D721Med (cell line): ENCODE measurements at places on chromosomes 11 and 22.

DNA sequence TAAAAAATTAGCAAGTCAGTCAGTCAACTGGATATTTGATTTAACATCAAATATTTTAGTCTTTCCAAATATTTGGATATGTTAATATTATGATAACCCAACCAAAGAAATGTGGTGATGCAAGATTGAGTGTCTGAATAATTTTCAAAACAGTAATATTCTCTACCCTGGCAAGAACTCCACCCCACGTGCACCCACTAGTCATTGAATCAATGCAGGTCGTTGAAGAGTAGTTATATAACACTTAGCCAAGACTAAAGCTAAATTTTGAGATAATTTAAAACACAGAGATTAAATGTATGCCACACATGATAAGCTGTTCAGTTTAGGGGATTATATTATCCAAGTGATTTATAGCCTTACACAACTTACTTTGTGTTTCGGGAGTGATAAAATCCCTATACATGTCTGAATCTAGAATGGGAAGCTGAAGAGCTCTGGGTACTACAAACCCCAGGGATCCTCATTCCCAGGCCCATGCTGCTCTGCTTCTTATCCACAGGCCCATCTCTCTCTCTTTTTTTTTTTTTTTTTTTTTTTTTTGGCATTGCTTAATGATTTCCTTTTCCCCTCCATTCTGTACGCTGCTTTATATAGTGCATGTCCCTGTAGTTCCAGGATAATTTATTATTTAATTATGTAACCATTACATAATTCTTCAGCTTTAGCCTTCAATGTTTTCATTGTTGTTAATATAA is 392.9 kb downstream of the NTM start:
- no peak for DNase-seq

- DNase-seq = no peak
Measured at GRCh38 chr11:87359401-87359800, 321.7 kb downstream of the TMEM135 start.

DNA sequence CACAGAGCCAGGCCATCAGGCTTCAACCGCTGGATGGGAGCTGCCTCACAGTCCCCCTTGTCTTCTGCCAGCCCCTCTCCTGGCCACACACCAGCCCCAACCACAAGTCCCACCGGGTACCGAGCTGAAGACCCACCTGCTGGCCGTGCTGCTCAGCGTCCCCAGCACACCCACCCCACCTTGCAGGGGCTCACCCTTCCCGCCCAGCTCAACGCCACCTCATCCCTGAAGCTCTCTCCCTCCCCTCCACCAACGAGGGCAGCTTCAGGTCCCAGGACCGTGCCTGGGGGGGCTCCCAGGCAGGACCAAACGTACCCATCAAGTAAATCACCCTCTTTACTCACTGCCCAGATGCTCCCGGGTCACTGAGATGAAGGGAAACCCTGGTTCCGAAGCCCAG is 141.0 kb downstream of the CRYBB2 start:
- no peak for DNase-seq

DNA sequence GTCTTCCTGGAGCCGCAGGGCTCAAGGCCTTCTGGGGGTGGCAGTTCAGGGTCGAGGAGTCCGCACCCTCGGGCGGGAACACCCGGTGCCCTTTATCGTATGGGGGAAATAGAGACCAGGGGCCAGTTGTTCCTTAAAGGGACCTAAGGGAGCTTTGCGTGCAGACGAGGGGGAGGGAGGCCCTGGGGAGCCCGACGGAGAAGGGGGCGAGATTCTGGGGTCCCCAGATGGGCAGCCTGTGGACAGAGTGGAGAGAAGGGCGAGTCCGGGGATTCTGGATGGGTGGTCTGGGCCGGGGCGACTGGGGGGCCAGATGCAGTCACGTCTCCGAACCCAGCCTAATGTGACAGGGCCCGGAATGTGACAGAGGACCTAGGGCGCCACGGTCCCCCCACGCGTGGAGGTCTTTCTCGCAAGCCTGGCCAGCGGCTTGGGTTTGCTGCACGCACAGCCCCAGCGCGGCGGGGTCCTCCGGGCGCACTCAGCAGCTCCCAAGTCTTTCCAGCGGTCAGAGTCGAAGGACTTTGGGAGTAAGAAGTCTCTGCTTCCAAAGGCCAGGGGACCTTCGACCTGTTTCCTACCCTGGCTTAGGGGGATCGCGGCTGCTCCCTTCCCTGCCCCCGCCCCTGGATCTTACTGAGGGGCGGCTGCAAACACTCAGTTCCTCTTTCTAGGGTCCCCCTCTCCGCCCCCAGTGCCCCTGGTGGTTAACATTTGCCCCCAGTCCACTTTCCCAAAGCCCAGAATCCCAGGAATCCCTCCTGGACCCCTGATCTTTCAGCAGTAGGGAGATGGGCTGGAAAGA is 547 bp downstream of the TUBA8 start:
- DNase-seq = no peak

DNA sequence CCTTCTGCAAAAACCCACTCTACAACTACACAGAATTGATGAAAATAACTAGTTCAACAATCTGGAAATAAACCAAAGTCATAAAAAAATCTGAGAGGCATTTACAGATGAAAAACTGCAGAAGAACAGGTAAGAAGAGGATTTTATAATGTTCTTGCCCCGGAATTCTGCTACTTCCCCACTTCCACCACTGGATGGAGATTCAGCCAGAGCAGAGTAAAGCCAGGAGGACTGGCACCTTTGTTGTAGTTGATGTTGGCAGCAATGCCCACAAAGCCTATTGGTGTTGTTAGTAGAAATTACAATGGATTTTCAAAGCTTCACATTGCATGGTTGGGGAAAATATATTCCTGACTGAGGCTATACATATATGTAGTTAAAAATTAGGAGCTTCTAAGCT is 640.2 kb downstream of the LRRC4C start:
- DNase-seq = no peak

GRCh38 chr11:9936754-9937153 is 272.9 kb downstream of the SWAP70 start:
- DNase-seq = no peak

- DNase-seq = no peak
Measured at GRCh38 chr11:36558571-36559413, 9.0 kb upstream of the RAG1 start.

GRCh38 chr11:118988280-118988679 is 9.7 kb upstream of the CENATAC start:
- no peak for DNase-seq

GRCh38 chr22:24843048-24843447 is 37.0 kb downstream of the SGSM1 start:
- no peak for DNase-seq

DNA sequence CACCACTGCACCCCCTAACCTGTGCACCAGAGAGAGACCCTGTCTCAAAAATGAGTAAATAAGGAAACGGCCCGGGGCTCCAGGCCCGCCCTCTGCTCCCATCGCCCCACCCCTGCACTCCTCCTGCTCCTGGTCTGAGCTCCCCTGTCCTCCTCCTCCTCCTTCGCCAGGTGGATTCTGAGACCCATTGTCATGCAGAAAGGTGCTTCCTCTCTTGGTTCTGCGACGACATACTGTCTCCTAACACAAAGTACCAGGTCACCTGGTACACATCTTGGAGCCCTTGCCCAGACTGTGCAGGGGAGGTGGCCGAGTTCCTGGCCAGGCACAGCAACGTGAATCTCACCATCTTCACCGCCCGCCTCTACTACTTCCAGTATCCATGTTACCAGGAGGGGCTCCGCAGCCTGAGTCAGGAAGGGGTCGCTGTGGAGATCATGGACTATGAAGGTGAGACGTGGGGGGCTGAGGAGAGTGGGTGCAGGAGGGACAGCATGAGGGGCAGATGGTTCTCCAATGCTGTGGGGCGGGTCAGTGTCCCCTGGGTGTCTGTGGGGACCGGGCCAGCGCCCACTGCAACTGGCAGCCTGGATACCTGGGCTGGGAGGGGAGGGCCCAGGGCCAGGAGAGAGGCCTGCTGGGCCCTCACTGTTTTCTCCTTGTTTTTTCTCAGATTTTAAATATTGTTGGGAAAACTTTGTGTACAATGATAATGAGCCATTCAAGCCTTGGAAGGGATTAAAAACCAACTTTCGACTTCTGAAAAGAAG is 3.1 kb upstream of the APOBEC3D start:
- DNase-seq = no peak

GRCh38 chr11:26995701-26996460 is 2.0 kb downstream of the FIBIN start:
- DNase-seq = no peak

GRCh38 chr11:106917973-106918372 is 100.3 kb downstream of the GUCY1A2 start:
- DNase-seq = no peak

- no peak for DNase-seq
Measured at GRCh38 chr11:70493891-70494290, 95.6 kb downstream of the CTTN start.

DNA sequence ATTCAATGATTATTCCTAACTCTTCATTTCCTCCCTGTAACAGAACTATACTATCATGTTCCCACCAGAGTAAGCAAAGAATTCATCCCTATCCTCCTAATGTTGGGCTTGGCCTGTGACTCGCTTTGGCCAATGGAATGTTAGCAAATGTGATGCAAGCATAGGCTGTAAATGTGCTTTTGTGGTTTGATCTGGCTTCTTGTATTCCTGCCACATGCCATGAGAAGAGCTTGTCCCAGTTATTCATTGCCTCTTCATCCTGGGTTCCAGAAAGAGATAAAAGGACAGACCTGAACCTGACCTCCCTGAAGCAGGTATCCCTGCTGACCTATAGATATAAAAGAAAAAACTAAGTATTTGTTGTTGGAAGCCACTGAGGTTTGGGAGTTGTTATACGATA is 51.0 kb downstream of the SYTL2 start:
- no peak for DNase-seq

- DNase-seq = no peak
Measured at GRCh38 chr11:120184371-120184945, 26.4 kb upstream of the OAF start.

GRCh38 chr22:43722444-43722843 is 89.7 kb downstream of the EFCAB6 start:
- no peak for DNase-seq

DNA sequence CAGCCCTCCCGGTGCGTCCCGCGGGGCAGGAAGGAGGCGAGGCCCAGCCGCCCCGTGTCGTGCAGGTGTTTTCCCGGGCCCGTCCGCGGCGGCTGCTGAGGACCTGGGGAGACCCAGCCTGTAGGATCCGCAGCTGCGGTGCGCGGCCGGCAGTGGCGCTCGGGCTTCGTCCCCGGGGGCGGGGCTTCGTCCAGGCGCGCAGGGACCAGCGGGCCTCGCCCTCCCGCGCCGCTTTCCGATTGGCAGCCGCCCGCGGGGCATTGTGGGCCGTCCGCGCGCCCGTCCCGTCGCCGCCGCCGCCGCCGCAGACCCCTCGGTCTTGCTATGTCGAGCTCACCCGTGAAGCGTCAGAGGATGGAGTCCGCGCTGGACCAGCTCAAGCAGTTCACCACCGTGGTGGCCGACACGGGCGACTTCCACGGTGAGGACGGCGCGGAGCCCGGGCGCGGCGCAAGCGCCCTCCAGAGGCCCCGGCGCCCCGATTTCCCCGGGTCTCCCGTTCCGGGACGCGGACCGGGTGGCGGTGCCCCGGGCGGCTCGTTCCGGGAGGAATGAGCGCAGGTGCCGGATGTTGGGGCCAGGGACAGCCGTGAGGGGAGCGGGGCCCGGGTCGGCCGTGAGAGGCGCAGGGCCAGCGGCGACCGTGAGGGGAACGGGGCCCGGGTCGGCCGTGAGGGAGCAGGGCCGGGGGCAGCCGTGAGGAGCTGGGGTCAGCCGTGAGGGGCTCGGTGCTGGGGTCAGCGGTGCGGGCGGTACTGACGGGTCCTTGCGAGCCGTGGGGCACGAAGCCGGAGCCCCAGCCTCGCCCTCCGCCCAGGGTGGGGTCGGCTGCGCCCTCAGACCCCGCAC is at the start of gene TALDO1:
Gene TALDO1, plus strand, starts transcription at position 307 of the 849 bp plus-strand sequence. Its CDS starts 18 bp downstream, at position 325.
- DNase-seq = peak; percentile 65

- no peak for DNase-seq
Measured at GRCh38 chr11:71235719-71236118, 16.7 kb downstream of the SHANK2 start.

DNA sequence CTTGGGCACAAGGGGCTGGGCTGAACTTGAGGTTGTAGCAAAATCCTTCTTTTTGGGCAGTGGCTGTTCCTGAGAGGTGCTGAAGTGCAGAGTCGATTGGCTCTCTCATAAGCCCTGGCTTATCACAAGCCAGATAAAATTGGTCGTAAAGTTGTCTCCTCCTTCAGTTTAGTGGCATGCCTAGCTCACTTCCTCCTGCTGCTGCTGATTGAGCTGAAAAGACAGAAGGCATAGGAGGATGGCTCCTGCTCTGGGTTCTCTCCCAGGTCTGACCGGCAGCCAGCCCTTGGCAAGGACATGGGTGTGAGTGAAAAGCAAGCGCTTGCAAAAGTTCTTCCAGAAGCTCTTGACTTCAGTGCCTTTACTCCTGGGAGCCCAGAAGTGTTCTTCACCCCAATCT is 83.9 kb downstream of the LDLRAD3 start:
- no peak for DNase-seq

DNA sequence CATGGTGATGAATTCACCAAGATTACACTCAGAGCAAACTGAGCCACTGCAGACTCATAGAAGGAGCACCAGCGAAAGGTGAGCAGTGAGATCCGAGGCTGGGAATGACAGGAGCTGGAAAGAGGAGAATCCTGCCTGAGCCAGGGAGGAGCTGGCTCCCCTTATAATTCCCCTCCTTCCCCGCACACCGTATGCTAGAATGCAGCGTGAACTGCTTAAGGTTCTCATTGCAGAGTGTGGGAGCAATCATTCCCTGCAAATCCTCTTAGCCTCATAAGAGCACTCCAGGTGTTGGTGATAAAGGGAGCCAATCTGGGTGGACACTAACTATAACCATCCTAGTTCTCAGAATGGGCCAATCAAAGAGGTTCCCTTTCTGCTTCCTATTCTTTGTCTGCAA is 127.6 kb upstream of the TEAD1 start:
- peak; percentile 72 for DNase-seq

GRCh38 chr11:74729397-74729796 is 1.8 kb downstream of the CHRDL2 start:
- no peak for DNase-seq

GRCh38 chr11:101407324-101407723 is 176.5 kb downstream of the TRPC6 start:
- no peak for DNase-seq

GRCh38 chr11:121134741-121135312 is 33.8 kb downstream of the TECTA start:
- DNase-seq = no peak

- DNase-seq = no peak
Measured at GRCh38 chr11:123217897-123218296, 22.8 kb upstream of the CLMP start.

DNA sequence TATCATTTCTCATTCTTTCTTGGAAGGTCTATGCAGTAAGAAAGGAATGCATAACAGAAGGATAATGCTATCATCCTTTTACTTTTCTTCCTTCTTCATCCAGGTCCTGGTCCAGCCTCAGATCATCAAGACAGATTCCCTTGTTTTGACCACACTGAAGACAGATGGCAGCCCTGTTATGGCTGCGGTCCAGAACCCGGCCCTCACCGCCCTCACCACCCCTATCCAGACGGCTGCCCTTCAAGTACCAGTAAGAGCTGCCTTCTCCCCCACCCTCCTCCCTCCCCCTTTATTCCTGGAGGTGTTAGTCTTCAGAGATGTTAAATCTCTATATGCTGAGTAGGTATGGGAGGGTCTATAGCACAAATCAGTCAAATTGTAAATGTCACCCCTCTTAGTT is 37.9 kb downstream of the SREBF2 start:
- no peak for DNase-seq
